Jurkat, Clone E6-1 (cell line): ENCODE measurements at places on chromosomes 3 and 15.

DNA sequence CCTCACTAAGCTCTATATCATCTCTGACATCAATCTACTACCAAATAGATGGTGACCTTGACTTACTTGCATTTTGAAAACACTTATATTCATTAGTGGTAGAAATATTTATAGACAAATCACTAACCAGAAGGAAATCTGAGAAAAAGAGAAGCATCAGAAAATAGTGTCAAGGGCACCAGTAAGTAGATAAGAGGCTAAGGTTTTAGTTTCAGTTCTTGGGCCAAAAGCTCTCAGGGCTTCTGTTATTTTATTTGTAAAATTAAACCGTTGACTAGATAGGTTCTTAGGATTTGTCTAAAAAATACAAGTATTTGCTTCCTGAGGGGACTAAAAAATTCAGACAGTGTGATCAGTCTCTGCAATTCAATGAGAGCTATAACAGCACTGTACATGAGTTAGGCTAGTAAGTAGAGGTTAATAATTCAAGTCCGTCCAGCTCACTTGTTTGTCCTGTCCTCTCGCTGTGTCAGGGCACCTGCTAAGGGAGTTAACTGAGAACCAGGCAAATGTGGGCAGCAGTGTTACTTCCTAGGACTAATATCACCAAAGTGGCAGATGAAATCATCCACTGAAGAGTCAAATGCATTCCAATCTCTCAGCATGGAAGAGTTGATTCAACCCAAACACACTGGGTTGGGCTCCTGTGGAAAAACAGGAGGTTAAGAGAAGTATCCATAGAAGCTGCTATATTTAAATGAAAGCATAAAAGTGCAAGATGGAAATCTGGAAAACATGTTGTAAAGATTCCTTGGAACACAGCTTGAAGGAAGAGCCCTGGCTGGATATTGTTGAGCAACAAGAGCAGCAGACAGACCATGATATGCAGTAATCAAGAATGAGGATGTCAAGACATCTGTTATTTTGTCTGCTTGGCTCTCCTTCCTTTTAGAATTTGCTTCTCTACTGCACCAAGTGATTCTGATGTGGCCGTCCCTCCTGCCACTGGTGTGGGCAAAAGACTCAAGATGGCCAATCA is 134.9 kb upstream of the ZBTB20 start:
- DNase-seq = no peak

GRCh38 chr3:133930341-133930933 is 34.8 kb upstream of the RAB6B start:
- DNase-seq = peak; percentile 67

DNA sequence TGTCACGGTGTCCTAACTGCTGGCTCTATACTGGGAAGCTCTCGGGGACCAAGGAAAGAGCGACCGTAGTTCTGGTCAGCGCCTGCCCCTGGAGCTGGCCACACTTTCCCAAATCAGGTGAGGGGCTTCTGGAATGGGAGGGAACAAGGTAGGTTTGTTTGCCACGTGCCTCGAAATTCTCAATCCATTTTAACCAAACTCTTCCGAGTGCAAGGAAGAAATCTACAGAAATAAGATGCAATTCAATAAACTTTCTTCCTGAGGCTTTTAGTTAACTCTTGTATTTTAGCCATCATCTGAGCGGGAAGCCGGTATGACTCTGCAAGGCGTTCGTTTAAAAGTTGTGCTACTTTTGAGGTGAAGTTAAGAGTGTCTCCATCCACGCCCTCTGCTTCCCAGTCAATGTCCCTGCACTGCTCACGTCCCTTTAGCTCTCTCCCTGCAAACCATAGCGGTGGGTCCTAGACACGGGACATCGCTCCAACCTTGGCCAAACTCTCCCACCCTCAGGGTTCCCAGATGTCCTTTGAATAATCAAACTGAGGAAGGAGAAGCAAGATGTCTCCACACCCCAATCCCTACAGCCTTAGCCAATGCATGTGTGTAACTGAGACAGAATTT is 597 bp downstream of the AGTR1 start:
- no peak for DNase-seq

- DNase-seq = no peak
Observed at GRCh38 chr3:184110316-184110725, 13.5 kb downstream of the HTR3E start.

- no peak for DNase-seq
Observed at GRCh38 chr3:30231277-30232141, 374.9 kb upstream of the TGFBR2 start.

GRCh38 chr3:150077107-150077506 is 106.4 kb upstream of the PFN2 start:
- DNase-seq = no peak

- peak; percentile 32 for DNase-seq
Observed at GRCh38 chr3:37770938-37771918, 90.5 kb upstream of the CTDSPL start.

- DNase-seq = no peak
Observed at GRCh38 chr15:61659566-61660190, 400.6 kb downstream of the VPS13C start.

DNA sequence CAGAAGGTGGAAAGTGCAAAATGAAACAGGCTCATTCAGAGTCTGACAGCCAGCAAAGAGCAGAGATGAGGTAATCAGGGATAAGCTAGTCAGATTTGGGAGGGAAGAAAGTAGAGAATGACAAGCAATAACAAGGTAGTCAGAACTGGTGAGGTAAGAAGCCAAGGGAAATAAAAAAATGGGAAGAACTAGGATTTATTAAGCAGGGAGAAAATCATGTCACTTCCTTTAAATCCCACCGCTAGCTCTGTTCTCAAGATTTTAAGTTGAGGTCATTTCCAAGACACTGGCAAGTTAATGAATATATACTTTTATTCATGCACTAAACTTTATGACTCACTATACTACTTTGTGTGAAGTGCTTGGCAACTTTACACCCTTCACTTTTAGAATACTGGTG is 1106.8 kb downstream of the IGSF11 start:
- no peak for DNase-seq

DNA sequence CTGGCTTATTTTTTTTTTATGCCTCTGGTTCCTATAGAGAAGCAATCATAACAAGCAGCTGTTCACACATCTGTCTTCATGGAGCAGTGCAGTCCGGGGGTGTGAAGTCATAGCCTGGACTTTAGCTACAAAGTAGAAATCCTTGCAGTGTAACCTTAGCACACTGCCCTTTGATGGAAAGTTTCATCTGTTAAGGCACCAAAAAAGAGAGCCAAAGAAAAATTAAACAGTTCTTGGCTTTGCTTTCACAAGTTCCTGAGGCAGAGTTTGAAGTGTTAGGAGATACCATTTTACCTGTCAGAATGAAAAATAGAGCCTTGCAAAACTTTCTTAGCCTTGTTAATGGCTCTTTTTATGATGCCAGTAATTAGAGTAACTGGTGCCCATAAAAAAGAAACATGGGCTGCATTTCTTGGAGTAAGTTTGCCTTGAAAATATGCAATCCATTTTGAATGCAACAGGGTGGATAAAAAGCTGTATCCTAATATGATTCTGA is 84.1 kb downstream of the PIK3R4 start:
- DNase-seq = no peak

DNA sequence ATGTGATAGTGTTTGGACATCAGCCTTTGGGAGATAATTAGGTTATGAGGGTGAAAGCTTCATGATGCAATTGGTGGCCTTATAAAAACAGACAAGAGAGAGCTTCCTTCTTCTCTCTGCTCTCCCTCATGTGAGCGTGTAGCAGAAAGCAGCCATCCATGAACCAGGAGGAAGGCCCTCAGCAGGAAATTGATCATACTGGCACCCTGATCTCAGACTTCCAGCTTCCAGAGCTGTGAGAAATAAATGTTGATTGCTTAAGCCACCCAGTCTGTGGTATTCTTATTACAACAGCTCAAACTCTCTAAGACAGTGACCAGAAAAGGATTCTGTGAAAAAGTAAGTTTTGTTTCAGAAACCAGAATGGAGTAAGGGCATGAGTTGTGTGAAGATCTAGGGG is 13.3 kb downstream of the STAC start:
- no peak for DNase-seq

GRCh38 chr15:73897441-73898261 is 24.3 kb downstream of the TBC1D21 start:
- DNase-seq = peak; percentile 88

GRCh38 chr3:45911511-45912226 is 25.3 kb downstream of the CCR9 start:
- DNase-seq = no peak

GRCh38 chr3:188972310-188972709 is 199.5 kb upstream of the TPRG1 start:
- DNase-seq = peak; percentile 66

- DNase-seq = no peak
Observed at GRCh38 chr3:137514853-137515252, 249.3 kb upstream of the SOX14 start.

GRCh38 chr3:192409201-192409837 is 318.0 kb downstream of the FGF12 start:
- no peak for DNase-seq

- no peak for DNase-seq
Observed at GRCh38 chr15:91989821-91990220, 136.3 kb downstream of the SLCO3A1 start.

- no peak for DNase-seq
Observed at GRCh38 chr3:37991823-37992222, 1.2 kb downstream of the VILL start.

DNA sequence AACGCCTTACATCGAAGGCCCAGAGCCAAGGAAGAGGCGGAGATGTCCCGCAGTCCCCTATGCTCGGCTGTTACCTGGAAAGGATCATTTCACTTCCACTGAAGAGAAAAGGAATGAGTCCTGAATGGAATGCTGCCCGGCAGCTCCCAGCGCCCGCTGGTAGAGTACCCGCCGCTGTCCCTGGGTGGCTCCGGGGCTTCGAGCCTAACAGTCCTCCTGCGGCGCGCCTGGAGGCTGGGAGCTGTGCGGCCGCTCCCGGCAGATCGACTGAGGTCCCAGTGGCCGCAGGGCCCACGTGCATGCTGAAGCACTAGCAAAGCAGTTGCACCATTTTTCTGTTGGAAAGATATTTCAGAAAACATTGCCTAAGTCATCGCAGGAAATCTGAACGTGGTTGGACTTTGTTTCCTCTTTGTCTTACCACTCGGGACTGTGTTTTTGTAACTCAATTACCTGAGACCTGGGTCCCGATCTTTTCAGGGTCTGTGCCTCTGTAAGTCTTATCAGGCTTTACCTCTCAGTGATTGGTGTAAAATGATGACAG is 984 bp downstream of the RNU6-1 start:
- no peak for DNase-seq

- DNase-seq = no peak
Observed at GRCh38 chr3:169362301-169362700, 301.2 kb downstream of the MECOM start.

GRCh38 chr3:155441026-155441425 is 147.5 kb upstream of the STRIT1 start:
- DNase-seq = no peak

- DNase-seq = no peak
Observed at GRCh38 chr3:3685721-3686120, 113.5 kb upstream of the LRRN1 start.

DNA sequence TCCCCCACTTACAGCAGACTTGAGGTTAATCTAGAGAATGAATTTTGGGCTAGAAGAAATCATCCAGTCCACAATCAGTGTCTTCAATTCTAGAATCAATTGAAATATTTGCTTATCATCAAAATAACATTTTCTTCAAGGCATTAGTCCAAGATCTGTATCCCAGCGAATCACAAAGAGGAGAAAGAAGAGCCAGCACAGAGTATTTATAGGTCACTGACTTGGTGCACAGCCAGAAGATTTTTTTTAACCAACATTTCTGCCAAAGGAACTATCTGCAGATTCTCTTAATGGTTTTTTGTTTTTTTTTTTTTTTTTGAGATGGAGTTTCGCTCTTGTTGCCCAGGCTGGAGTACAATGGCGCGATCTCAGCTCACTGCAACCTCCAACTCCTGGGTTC is 178.2 kb downstream of the TNIK start:
- no peak for DNase-seq

- no peak for DNase-seq
Observed at GRCh38 chr3:108441071-108441507, 69.3 kb downstream of the MYH15 start.

DNA sequence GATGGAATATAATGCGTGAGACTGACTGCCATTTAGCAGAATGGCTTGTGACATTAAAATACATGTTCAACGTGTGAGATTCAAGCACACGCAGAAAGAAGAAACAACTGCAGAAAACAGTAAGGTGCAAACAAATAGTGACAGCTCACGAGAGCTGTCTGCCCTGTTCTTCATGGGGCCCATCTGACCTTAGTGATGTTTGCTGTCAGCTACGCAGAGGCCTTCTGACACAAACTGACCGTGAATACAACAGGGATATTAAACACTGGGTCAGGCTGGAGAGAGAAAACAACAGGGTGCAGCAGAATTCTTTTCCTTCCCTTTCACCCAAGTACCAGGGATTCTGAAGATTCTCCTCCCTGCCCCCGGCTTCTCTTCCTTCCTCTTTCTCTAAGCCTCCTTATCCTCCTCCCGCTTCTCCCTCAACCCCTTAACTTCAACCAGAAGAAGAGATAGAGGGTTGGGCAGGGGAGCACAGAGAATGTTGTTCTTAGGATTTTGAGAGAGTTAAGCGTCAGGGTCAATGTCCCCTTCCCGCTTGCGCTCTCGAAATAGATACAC is 2.1 kb downstream of the TNFAIP8L3 start:
- no peak for DNase-seq

- DNase-seq = no peak
Observed at GRCh38 chr3:108219336-108219735, 2.9 kb downstream of the IFT57 start.

DNA sequence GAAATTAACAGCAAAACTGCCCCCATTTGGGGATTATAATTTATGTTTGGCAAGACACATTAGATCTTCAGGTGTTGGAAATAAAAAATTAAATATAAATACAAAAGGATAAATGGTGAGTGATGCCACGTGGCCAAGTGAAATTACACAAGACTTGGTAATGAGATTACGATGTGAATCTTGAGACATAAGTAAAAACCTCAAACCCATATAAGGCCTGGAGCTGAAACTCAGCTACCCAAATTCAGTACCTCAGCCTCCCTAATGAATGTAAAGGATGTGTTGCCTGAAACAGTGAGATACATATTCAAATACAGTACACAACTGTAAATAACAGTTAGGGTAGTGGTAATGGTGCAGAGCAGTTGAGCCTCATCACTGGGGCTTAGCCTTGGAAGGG is 1146.6 kb downstream of the OTOL1 start:
- no peak for DNase-seq

DNA sequence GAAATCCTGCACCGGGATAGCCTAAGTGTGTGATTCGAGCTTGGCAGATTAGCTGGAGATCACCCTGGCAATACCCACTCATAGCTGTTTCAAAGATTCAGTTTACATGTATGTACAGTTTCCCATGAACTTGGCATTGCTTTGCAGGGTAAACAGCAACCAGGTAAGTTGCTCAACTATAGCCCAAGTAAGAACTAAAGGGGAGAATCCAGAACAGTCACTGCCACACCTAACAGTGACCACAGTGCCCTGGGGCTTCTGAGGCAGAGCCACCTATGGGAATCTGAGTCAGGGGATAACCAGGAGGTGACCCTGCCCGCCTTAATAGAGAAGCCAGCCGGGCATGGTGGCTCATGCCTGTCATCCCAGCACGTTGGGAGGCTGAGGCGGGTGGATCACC is 15.9 kb downstream of the CDAN1 start:
- no peak for DNase-seq

- DNase-seq = no peak
Observed at GRCh38 chr3:180332608-180333007, 269.4 kb upstream of the TTC14 start.
